Left hindlimb (tissue), 1 donor: ENCODE measurements at places on chromosomes 13 and 19.

GRCh38 chr13:100944791-100945345 is 270.3 kb upstream of the TMTC4 start:
- no peak for DNase-seq

GRCh38 chr19:52473655-52474350 is 20.4 kb downstream of the ZNF578 start:
- no peak for DNase-seq

DNA sequence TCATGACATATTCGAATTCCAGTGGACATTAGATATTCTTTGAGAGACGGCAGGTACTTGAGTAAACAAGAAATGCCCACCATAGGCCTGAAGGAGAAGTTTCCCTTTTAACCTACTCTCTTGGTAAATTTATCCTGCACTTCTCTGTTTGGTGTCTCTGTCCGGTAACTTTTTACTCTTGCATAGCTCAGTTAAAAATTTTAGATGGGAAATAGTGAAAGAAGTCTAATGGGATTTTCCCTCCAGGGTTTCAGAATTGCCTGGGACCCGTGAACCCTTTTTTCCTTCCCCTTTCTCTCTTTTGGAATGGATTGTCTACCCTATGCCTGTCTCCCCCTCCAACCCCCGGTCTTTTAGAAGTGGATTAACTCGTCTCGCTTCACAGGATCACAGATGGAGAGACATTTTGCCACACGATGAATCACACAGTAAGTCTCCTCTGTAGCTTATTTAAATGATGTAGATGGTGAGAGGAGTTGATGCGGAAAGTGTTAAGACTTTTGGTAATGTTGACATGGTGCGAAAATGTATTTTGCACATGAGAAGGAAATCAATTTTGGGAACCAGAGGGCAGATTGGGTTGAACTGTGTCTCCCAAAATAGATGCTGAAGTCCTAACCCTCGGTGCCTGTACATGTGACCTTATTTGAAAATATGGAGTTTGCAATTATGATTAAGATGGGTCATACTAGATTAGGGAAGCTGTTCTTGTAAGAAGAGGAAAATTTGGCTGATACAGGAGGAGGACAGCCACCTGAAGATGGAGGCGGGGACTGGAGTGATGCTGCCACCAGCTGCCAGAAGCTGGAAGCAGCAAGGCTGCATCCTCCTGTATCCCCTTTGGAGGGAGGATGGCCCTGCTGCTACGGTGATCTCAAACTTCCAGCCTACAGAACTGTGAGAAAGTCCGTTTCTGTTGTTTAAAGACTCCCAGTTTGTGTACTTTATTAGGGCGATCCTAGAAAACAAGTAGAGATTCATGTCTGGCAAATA is 711 bp upstream of the MIPEP start:
- no peak for DNase-seq

DNA sequence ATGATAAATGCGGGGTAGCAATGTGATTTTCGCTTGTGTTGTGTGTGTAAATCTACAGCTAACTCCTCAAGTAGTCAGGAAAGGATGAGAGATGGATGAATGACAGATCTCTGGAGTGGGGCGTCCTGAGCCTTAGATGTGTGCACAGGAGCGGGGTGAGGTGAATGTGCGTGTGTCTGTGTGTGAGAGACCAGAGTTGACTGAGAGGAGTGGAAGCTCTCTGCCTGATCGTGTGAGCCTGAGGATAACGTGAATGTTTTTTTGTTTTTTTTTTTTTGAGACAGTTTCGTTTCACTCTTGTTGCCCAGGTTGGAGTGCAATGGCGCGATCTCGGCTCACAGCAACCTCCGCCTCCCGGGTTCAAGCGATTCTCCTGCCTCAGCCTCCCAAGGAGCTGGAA is 805 bp downstream of the ZNF461 start:
- DNase-seq, result no peak

GRCh38 chr13:60646620-60647019 is 249.6 kb downstream of the TDRD3 start:
- no peak for DNase-seq

- DNase-seq, result no peak
Measured at GRCh38 chr19:56253737-56254136, 18.8 kb upstream of the EDDM13 start.

DNA sequence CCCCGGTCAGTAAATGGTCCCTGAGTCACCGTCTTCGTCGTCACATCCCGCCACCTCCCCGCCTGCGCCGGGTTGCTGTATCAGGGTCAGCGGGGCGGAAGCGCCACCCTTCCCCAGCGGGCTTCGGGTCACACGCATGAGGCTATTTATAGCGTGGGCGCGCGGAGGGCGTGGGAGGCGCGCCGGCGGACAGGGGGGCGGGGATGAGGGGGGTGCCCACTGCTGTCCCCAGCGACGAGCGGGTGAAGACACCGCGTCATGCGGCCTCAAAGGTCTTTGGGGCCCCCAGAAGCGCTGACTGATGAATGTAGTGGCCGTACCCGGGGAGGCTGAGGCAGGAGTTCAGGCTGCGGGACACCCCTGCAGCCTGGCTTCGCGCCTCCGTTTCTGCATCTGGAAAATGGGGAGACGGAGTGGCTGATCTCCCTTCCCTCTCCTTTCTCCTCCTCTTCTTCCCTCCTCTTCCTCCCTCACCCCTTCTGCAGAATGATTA is 7.9 kb downstream of the UNC13A start:
- peak; percentile 41 for DNase-seq

- DNase-seq, result no peak
Measured at GRCh38 chr13:110790371-110790770, 76.9 kb downstream of the ING1 start.

GRCh38 chr19:30086916-30087315 is 144.9 kb downstream of the URI1 start:
- DNase-seq, result no peak

DNA sequence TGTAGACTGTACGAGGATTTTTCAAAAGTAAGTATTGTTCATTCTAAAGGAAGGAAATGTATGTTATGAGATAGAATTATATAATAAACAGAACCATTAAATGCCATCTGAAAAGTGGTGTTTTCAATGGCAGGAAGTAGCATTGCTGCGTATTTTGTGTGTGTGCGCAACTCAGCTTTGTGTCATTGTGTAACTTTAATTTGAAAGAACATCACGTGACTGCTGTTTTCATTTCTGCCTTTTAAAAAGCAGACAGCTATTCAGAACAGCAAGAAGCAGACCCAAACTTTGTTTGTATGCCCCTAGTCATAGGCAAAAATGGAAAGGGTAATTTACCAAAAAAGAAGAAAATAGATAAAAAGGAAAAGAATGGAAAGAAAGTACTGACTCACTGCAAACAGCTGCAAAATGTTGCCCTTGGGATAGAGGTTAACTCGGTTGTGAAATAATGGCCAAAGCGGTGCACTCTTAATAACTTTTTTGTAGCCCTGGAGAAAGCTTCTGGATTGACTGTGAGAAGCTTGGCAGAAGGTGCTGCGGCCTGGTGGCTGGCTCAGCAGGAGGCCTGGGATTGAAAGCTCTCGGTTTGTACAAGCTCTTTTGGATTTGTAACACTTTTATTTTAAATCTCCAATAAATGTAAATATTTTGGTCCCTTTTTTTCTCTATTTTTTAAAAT is 97.3 kb downstream of the GGACT start:
- DNase-seq, result no peak

DNA sequence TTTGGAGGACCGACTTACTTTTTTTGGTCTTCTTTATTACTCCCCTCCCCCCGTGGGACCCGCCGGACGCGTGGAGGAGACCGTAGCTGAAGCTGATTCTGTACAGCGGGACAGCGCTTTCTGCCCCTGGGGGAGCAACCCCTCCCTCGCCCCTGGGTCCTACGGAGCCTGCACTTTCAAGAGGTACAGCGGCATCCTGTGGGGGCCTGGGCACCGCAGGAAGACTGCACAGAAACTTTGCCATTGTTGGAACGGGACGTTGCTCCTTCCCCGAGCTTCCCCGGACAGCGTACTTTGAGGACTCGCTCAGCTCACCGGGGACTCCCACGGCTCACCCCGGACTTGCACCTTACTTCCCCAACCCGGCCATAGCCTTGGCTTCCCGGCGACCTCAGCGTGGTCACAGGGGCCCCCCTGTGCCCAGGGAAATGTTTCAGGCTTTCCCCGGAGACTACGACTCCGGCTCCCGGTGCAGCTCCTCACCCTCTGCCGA is 409 bp downstream of the FOSB start:
- DNase-seq, result no peak

GRCh38 chr19:35786299-35787160 is 11.2 kb downstream of the ARHGAP33 start:
- no peak for DNase-seq
